ENCODE measurements at places on chromosomes 12 and 14.

DNA sequence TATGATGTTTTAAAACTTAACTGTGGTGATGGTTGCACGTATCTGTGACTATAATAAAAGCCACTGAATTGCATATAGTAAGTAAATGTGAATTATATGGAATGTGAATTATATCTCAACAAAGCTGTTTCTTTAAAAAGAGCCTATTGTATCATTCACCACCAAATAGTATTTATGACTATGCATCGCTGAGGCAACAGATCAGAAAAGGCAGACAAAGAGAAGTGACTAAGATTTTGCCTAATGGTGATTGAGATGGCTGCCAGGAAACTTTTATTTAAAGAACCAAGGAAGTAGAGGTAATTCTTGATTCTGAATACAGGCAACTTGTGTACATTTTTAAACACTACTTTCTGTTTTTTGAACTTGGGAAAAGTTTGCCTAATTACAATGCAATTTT is 31.7 kb downstream of the DHRS7 start:
- no peak for DNase-seq

GRCh38 chr14:90757452-90757851 is 58.8 kb downstream of the TTC7B start:
- DNase-seq, result no peak

GRCh38 chr12:105637470-105637869 is 307.0 kb downstream of the C12orf75 start:
- DNase-seq, result no peak

DNA sequence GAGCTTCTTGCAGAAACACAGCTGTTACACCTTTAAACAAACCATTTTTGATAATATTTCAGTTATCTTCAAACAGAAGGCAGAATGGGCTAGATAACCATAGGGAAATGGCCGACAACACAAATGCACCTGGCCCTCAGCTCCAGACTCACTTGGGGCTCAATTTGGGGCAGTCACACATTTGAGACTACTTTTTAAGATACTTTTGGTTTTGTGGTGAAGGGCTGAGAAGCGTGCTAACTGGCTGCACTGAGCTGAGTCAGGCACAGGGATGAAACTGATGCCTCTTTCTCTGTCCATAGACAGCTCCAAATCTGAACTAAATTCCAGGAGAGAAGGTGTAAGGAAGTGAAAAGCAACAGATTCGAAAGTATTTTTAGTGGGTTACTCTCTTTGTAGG is 18.5 kb upstream of the GRIP1 start:
- no peak for DNase-seq

GRCh38 chr14:32683679-32684078 is 255.0 kb upstream of the NPAS3 start:
- no peak for DNase-seq

DNA sequence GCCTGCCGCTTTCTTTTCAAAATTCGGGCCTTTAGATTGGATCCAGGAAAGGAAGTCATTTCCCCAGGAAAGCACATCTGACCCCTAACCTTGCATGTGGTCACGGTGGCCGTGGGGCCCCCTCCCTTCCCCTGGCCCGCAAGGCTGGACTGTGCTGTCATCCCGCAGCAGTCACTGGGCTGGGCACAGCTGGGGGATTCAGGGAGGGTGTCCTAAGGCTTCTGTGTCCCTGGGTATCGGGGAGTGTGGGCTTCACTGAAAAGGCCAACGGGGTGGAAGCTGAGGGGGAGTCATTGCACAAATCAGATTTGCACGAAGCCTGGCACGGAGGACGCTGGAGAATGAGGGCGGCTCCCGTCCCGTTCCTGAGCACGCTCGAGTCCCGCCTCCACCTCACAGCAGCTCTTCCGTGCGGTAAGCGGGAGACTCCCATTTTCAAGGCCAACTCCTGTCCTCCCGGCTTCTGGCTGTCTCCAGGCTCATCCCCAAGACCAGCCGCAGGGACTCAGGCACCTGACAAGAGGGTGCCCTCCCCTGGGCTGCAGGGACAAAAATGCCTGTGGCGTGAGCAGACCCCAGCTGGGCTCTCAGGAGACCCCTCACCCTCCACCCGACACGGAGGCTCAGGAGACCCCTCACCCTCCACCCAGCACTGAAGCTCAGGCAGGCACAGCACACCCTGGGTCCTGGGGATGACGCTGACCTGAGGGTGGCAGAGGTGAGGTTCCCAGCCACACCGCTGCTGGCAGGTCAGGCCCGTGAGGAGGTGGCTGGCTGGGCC is 9.6 kb downstream of the XRCC3 start:
- DNase-seq, result no peak

- no peak for DNase-seq
Measured at GRCh38 chr12:41466802-41467201, 278.7 kb downstream of the PDZRN4 start.

DNA sequence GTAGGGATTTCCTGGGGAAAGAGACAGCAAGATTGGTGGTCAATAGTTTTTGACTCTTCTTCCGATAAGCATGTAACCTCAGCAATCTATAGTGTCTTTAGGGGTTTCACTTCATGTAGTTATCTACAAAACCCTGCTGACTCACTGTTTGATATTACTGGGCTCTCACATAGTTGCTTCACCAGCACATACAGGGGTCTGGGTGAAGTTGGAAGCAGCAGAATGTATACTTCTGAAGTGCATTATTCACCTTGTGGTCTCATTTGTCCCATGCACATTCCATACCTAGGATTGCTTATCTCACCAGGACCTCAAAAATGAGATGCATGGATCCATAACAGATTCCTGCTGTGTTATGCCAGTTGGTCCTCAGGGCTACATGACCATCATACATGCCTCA is 280.0 kb downstream of the LRIG3 start:
- DNase-seq, result no peak

DNA sequence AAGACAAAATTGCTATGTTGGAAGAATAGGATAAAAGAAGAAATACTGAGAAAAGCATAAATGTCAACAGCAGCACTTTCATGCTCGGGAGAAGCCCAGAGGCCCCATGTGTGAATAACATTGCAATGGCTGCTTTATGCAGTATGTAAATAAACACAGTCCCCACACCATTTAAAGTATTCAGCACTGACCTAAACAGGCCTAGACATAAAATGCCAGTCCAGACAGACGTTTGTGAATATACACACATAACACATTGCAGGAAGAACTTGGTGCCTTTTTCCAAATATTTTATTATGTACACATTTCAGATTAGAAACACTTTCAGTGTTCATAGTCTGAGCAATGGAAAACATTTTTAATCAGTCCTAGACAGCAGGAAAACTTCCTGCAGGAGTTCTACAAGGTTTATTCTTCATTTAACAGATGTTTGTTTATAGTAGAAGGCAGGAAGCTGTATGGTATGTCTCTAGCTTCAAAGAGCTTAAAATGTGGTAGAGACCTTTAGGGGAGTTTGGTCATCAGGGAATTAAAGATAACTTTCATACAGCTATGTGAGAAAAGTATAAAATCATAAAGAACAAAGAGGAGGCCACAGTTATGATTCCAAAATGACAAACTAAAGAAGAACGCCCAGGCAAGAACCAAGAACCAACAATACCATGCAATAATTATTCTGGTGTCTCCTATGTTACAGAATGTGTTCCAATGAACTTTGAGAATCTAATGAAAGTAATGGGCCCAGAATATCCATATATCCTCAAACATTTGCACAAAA is 30.6 kb upstream of the SLC38A2 start:
- DNase-seq, result no peak

DNA sequence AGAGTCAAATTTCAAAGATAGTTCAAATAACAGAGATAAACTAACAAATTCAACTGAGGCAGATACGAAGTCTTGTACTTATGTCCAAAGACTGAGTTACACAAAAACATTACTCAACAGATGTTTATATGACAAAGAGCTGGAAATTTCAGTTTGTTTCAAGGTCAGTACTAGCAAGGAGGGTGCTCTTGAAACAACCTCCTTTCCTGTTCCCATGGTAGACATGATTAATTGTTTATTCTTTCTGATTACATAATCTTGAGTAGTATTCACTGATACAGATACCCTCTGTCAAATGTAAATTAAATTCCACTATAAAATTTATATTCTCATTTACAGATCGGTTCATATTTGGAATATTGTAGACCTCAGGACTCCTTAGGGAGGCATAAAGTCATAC is 23.4 kb downstream of the TSPAN8 start:
- DNase-seq, result no peak

DNA sequence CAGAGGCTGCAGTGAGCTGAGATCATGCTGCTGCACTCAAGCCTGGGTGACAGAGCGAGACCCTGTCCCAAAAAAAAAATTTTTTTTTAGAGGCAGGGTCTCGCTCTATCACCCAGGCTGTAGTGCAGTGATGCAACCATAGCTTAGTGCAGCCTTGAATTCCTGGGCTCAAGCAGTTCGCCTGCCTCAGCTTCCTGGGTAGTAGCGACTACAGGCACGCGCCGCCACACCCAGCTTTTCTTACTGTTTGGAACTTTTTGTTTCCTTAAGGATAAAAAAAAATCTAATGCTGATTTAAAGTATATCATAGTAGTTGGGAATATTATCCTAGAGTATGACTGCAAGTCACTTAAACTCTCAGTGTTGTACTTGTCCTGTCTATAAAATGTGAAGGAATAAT is 7.2 kb downstream of the TMEM19 start:
- no peak for DNase-seq

GRCh38 chr12:23948291-23948690 is 1.2 kb downstream of the SOX5 start:
- no peak for DNase-seq

DNA sequence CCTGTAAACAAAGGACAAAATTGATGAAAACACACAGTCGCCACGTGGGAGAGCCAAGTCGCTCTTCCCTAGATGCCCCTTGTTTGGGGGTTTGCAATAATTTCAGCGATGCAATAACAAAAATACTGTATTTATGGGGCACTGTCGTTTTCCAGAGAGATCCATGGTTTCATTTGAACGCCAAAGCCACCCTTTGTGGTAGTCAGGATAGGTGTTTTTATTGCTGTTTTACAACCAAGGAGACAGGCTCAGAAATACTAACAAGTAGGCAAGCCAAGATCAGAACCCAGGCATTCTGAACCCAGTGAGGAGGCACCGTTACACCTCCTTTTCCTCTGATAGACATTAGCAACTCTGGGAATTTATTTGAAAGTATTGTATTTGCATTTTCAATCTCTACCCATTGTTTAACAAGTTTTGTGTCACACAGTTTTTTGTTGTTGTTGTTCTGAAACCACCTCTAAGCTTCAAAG is 831 bp upstream of the BTBD7 start:
- peak; percentile 27 for DNase-seq

GRCh38 chr12:99521664-99522063 is 125.9 kb upstream of the GARIN6 start:
- no peak for DNase-seq

DNA sequence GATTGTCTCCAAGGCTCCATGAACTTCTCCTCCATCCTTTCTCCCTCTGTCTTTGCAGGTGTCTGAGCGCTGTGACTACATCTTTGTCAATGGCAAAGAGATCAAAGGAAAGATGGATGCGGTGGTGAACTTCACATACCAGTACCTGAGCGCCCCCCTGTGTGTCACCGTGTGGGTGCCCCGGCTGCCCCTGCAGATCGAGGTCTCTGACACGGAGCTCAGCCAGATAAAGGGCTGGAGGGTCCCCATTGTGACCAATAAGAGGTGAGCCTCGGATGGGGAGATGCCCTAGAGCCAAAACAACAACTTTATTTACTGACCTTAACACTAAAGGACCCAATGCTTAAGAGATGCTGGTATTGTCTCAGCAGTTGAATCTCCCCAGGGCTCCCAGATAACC is 130.0 kb downstream of the SLC15A4 start:
- no peak for DNase-seq

DNA sequence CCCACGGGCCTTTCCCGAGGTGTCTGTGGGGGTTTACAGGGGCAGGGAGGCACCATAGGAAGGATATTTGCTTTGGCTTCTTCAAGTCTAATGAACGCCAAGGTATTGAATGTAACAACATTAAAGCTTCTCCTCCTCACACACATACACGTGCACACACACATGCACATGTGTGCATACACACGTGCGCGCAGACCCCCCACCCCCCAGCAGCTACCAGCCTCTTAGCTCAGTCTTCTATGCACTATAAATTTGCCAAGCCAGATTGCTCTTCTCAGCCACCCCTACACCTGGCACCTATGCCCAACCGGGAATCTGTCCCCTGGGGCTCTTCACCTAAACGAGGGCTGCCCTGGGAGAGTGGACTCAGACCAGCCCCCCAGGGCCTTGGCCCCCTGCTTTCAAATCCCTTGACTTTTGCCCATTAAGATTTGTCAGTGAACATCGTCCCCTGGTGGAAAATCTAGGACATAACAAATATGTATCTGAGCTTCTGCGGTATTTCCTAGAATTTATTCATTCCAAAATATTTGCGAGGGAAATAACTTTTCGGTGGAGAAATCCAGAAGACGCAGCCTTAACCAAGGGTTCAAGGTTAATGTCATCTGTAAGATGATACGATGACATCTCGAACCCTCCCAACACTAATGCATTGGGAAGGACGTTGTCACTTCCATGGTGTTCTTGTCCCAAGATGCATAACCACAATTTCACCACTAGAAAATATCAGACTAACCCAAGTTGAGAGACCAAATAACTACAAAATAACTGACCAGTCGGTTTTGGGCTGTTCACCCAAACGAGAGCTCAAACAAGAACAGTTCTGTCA is 330.4 kb downstream of the MED13L start:
- DNase-seq, result no peak

DNA sequence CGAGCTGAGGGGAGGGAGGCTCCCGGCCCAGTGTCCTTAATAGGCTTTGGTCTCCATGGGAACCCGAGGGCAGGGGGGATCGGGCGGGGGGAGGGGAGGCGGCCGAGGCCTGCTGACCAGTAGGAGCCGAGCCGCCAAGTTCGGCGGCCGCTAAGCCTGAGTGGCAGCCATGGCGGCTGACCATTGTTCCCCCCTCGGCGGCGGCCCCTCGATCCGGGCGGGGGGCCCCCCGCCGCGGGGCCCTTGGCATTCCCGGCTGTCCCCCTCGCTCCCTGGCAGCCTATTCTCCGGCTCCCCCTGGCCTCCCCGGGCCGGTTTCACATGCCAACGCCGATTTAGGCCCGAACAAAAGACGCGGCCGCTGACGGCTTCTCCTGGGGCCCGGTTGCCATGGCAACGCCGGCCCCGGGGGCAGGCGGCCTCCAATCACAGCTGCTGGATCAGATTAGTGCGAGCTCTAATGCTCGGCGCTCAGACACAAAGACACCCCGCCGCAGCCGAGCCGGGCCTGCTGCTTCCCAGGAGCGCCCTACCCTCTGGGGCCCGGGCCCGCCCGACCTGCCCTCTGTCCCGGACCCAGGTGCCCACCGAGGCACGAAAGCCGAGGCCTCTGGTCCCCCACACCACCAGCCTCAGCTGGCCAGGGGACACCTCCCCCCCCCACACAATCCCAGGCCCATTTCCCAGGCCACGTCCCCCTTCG is 7.3 kb downstream of the MSI1 start:
- DNase-seq, result peak; percentile 99

- DNase-seq, result no peak
Measured at GRCh38 chr12:94621662-94622359, 28.5 kb downstream of the TMCC3 start.

DNA sequence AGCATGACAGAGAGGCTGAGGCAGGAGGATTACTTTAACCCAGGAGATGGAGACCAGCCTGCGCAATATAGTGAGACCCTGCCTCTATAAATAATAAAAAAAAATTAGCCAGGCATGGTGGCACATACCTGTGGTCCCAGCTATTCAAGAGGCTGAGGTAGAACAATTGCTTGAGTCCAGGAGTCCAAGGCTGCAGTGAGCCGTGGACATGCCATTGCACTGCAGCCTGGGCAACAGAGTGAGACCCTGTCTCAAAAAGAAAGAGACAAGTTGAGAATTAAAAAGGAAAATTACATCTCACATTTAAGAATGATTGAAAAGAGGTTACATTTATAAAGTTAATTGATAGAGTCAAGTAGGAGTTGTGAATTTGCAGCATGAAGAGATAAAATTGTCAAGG is 91.4 kb upstream of the TMPO start:
- no peak for DNase-seq

- no peak for DNase-seq
Measured at GRCh38 chr12:62328296-62328921, 68.2 kb downstream of the USP15 start.

Data from D341Med (cell line).